ENCODE measurements at places on chromosomes 7 and 10.

DNA sequence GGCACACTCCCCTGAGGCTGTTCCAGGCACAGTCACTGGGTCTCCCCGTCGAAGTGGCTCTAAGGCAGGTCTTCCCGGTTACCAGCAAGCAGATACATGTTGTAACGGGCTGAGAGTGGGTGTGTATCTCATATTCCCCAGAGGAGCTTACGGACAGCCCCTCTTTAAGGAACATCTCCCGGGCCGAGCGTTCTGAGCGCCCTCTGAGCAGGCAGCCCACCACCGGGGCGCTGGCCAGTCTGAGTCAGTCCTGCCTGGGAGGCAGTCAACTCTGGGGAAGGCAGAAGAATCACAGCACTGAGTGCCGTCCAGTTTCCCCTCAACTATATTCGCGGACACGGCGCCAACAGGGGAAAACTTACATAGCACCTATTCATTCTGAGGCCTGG, 117.4 kb downstream of the LHPP start:
- no peak for DNase-seq

- no peak for DNase-seq
Observed at GRCh38 chr7:120997882-120998474, 9.5 kb downstream of the CPED1 start.

- no peak for DNase-seq
Observed at GRCh38 chr10:105042906-105043552, 401.9 kb downstream of the SORCS3 start.

DNA sequence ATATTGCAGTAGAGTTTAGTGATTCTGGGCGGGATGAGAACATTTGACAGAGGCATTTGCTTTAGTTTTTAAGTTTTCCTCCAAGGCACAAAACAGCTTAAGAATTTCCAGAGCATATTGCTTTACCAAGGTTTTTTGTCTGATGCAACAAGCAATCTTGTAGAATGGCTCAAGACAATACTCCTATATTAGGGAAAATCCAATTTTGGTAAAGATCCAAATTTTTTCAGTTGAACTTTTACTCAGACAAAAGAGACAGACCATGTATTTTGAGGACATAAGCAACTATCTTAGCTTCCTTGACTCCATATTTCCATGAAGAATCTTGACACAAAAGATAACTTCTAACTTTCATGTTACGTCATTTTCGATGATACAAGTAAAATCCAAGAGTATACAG, 92.3 kb upstream of the NANOS1 start:
- DNase-seq, result no peak

GRCh38 chr7:33905389-33906032, at the start of gene BMPER:
TSS of gene BMPER (plus strand) at chr7:33905539. CDS start at chr7:33905614, 75 bp downstream.
- DNase-seq, result no peak

- DNase-seq, result no peak
Observed at GRCh38 chr7:81419731-81420130, 350.1 kb downstream of the HGF start.

- peak; percentile 70 for DNase-seq
Observed at GRCh38 chr7:100691676-100692577, 2.1 kb downstream of the GIGYF1 start.

DNA sequence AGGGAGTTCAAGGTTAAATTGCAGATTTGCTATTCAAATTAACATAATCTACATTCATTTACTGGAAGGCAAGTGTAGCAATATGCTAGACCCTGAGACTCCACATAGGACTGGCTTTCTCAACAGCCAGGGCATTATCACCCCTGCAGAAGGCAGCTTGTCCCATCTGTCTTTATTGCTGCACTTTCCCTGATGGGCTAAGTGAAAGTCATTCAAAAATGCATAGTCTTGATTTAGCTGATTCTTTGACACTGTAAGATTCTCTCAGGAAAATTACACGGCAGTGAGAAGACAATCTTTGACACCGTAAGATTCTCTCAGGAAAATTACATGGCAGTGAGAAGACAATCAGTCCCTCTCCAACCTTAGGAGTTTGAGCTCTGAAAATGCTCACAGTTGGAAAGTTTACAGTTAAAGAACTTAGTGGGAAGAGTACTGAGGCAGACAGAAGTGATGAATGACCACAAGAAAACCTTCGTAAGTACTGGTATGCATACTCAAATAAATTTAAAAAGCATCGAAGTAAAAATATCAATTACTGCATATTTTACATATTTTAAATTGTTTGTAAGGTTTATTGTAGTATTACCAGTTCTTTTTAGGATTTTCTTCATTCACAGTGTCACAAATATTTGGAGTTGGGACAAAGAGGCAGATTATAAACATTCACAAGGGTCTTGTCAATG, 88.9 kb downstream of the RAPGEF5 start:
- no peak for DNase-seq

GRCh38 chr7:130948822-130949221, 214.8 kb upstream of the KLF14 start:
- no peak for DNase-seq

- DNase-seq, result no peak
Observed at GRCh38 chr10:78211561-78212051, 177.9 kb downstream of the RPS24 start.

DNA sequence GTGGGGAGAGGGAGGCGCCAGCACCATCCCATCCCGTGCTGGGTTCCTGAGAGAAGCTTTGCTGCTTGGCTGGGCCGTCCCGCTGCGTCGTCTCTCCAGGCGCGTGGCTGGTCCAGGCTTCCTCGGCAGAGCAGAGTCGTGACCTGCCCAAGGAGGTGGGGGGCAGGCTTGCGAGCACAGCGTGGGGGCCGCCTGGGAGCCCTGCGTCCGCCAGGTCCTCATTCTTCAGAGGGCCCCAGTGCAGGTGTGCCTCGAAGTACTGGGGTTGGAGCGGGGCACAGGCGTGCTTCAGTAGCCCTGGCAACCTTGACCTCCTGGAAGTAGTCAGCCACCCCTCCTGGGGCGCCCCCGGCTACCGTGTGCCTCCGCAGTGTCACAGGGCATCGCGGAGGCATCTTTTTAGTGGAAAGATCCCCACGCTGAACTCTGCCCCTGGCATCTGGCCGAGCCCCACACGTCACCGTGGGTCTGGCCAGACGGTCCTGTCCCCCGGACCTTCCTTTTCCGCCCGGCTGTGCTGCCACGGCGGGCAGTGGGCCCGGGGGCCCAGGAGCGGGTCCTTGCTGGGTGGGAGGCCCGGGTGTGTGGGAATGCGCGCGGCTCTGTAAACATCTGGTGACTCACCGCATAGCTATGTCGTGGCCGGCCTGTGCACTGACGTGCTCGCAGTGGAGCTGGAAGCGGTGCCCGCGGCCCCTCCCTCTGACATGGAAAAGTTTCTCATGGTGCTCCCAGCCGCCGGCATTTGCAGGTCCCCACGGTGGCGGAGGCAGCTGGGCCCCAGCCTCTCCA, 6.4 kb downstream of the MAFK start:
- no peak for DNase-seq

- DNase-seq, result no peak
Observed at GRCh38 chr7:37095122-37095521, 353.5 kb downstream of the ELMO1 start.

DNA sequence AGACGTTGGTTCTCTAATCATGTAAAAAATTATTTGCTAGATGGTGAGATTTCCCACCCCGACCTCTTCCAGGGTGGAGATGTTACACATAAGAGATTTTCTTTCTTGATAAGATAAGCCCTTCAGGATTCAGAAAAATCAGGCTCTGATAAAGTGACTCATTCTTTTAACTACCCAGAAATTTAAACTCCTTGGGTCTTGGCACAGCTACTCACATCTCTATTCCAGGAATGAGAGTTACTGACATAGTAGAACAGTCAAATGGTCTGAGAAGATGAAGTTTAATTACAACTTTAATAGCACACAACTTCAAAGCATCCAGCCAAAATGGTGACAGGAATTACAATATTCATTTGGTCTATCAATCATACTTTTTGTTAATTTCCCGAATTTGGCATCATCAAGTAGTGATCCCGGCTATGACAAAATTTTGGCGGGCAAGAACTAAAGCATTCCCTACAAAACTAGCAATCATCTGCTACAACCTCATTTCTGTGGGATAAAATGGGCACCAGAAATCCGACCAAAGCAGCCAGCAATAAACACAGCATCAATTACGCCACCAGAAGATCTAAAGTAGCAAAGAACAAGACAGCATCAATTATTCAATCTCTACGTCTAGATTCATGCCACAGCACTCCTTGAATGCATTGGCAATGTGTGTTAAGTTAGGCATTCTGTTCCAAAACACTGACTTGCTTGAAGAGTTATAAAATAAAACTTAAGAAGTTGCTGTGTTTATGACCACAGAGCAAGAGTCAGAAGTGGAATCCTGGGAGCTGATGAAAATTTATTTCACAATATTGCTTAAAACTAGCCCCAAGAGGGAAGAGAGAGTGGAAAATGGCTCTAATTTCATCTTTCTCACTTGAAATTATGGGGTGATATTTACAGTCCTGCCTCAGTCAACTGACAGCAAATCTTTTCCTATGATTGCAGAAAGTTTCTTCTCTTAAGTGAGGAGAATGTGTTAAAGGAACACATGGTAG, 565.7 kb upstream of the ANKRD30A start:
- DNase-seq, result no peak

DNA sequence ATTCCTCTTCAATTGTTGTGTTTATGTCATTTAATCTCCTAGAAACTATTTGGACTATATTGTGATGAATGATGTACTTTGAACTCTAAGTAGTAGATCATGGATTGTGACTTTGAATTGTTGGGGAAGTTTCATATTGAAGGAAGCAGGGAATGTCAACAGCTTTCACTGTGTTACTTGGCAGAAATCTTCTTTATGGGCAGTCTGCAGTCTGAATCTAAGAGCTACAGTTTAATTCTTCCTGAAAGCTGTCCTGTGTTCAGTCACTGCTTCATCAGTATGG, 91.6 kb downstream of the PPP1R9A start:
- no peak for DNase-seq

DNA sequence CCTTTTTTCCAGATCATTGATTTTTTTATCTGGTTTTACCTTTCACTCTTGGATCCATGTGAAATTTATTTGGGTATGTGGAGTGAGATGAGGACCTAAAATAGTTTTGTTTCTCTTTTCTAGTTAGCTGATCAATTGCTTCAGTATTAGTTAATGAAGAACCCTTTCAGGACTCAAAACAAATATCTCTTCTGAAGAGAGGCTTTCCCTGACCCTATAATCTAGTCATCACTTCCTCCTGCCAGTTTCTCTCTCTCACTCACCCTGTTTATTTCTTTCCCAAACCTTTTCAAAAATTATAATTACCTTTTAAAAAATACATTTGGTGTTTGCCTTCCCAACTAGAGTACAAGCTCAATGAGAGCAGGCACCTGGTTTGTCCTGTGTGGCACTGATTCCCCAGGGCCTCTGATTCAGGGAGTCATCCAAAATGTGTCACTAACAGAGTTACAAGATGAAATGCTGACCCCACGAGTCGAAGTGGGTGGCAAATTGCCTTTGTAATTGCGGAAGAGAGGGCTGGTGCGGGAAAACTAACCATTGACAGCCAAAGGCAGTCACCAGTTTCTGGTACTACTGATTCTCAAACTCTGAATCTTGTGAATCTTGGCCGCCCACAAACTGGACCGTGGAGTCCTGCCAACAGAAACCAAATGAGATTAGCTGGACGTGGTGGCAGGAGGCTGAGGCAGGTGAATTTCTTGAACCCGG, 2.4 kb downstream of the TMEM140 start:
- DNase-seq, result no peak

DNA sequence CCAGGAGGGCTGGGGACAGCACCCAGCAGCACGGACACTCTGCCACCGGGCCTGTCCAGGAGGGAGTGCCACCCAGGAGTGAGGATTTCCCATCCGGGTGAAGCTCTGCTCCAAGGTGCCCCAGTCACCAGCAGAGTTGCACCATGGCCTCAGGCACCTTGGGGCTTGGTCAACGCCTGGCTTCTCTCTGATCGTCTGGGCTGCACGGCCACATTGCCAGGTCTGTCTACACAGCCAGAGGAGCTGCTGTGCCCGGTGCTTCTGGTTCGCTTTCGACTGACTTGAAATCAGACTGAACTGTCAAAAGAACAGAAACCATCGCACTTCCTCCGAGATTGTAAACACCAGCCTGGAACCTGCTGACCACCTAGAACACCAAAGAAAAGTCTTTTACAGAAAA, 12.0 kb downstream of the SHH start:
- no peak for DNase-seq

DNA sequence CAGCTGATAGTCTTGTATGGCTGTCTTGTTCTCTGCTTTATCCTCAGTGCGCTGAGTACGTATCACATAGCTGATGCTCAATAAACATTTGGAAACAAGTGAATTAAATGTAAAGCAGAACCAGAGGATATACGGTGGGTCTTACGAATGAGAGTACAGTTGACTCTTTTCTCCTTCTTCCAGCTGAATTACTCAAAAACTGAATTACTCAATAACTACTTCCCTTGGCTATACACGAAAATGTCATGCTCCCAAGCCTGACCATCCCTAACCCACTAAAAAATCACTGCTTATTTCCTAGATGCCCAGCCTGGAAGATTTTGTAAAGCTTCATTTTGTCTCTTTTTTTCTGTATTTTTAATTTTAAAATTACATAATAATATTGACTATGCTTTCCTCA, 3.2 kb upstream of the RSU1 start:
- no peak for DNase-seq

DNA sequence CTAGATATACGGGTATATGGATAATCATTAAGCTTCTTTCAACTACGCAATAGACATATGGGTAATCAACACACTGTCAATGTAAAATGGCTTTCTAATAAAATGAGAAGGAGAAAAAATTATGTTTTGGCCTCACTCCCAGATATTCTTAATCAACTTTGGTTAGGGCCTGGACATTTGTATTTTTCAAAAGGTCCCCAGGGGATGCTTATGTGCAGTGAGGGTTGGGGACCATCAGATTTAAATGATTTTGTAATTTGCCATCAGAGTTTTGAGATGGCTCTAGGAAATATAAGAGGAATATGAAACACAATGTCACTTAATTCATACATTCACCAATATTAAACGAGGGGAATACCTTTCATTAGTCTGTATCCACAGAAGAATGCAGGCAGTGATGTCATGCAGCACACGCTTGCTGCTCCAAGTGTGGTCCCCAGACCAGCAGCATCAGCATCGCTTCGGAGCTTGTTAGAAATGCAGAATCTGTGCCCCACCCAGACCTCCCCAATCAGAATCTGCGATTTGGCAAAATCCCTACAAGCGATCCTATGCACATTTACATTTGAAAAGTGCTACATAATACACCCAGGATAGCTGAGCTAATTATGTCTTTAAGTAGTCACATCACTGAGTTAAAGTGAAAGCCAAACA, 75.1 kb downstream of the INHBA start:
- DNase-seq, result no peak

DNA sequence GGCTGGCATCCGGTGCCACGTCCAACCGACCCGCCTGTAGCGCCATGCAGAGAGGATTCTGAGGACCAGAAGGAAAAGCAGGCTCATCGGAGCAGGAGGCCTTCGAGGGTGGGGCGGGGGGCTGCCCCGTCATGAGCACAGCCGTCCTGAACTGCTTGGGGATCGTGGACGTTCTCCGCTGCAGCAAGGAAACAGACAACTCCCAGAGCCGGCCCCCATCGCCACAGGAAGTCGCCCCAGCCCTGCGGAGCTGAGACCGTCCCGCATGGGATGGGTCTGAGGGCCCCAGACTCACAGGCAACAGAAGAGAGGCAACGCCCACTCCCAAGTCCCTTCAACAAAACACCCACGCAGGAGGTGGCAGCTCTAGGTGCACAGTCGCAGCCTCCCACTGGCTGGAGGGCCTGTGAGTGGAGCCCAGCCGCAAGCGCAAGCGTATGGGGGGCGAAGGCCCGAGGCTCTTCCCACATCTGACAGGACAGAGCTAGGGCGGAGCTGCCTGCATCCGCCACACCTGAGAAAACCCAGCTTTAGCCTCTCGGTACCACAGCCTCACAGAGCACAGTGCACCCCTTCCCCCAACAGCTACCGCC, 64.7 kb upstream of the TNRC18 start:
- DNase-seq, result no peak

All from activated naive CD8-positive, alpha-beta T cell treated with anti-CD3 and anti-CD28 coated beads, Interleukin-2, amount 50 U/mL, for 16 hours (primary cell).